ENCODE measurements at places on chromosomes 1 and 21. TPM values are rescaled to one million over a fixed set of nuclear protein-coding genes. Genes with fewer than 3 reads are reported as not detected.

TPTE gene
- not detected for total RNA-seq

CA6 gene
- 2.3 TPM for total RNA-seq

PLCH2 gene
- total RNA-seq, result 14.0 TPM

ADAMTS1 gene
- total RNA-seq, result 7.1 TPM

LHX8 gene
- total RNA-seq, result not detected

SPRR1B gene
- not detected for total RNA-seq

RORC gene
- total RNA-seq, result 1.9 TPM

WLS gene
- total RNA-seq, result not detected

FMO5 gene
- 0.12 TPM for total RNA-seq

DUSP23 gene
- total RNA-seq, result 12.8 TPM

SNX27 gene
- 27.0 TPM for total RNA-seq
